ENCODE measurements at places on chromosomes 16 and 17.

GRCh38 chr16:54808890-54809289, 121.8 kb upstream of the IRX5 start:
- peaks cover 28% of the 10 kb centered on the region for H3K27me3 ChIP-seq
- no peak overlapping the region for H3K4me3 ChIP-seq
- ATAC-seq: no peak
- no peaks in the 10 kb centered on the region for H3K36me3 ChIP-seq

DNA sequence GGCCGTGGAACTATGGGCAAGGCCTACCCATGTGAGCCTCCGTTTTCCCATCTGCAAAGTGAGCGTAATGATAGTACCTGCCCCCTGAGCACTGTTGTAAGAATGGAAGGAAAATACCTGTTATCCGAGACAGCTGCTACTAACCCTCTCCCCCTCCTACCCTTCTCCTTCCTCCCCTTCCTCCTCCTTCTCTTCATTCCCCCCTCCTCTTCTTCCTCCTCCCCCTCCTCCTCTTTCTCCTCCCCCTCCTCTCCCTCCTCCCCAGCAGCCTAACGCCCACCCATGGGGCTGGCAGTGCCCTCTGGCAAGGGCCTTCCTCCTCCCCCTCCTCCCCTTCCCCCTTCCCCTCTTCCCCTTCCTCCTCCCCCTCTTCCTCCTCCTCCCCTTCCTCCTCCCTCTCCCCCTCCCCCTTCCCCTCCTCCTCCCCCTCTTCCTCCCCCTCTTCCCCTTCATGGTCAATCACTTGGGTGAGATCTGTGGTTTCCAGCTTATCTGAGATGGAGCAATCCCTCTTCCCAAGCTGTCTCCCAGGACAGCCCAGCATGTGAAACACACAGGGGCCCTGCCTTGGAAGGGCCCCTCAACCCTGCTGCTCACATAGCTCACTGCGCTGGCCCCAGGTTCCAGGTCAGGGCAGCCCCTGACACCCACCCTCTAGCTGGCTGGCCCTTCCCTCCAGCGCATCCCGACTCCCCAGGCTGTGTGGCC, 6.4 kb downstream of the ZFPM1 start:
- peaks cover 29% of the 10 kb centered on the region for H3K4me1 ChIP-seq
- H3K36me3 ChIP-seq: no peaks in the 10 kb centered on the region
- peaks cover 94% of the 10 kb centered on the region for H3K27me3 ChIP-seq
- H3K27ac ChIP-seq: no peak overlapping the region

DNA sequence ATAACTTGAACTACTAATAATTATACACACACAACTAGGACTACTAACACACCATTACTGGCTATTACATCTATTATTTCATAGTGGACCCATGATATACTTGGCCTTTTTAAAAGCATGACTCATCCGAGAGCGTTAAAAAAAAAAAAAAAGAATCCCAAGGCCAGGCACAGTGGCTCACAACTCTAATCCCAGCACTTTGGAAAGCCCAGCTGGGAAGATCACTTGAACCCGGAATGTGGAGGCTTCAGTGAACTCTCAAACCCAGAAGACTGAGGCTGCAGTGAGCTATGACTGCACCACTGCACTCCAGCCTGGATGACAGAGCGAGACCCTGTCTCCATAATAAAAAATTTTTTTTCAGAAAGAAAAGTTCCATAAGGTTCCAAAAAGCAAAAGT, 3.1 kb downstream of the GLG1 start:
- H3K27ac ChIP-seq: no peak overlapping the region
- H3K36me3 ChIP-seq: no peaks in the 10 kb centered on the region
- no peak for ATAC-seq
- H3K4me3 ChIP-seq: no peak overlapping the region

DNA sequence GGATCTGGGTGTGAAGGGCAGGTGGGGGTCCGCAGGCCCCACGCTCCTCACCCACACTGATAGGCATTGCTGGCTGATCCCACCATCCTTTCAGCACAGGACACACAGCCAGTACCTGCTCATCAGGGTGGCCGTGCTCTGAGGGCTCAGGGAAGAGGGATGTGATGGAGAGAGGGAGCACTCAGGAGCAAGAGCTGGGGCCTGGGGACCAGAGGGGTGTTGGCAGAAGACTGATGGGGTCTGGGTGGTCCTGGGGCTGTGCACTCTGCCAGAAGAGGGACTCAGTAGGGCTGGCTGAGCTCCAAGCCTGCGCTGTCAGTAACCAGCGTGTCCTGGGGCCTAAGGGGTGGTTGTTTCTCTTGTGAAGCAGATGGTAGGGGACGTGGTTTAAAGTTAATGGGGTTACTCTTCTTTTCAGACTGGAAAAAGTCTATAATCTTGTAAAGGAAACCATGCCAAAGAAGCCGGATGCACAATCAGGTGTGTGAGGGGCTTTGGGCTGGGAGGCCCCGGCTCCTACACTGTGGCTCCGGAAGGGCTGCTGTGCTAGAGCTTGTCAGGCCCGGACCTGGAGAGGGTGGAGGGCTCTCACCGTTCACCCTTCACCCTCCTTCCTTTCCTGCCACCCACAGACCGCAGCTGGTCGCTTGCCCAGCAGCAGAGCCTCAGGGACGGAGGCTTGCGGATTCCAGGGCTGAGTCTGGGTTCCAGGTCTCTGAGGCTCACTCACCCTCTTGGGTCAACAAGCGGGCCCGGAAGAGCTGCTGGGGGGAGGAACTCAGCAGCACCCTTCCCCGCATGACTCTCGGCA, 27.8 kb downstream of the POLR3E start:
- H3K4me3 ChIP-seq: no peak overlapping the region
- no peaks in the 10 kb centered on the region for H3K27me3 ChIP-seq
- ATAC-seq: no peak
- H3K36me3 ChIP-seq: peaks cover 94% of the 10 kb centered on the region

GRCh38 chr17:76307299-76307965, 644 bp downstream of the QRICH2 start:
- H3K27me3 ChIP-seq: no peaks in the 10 kb centered on the region
- no peak overlapping the region for H3K27ac ChIP-seq
- no peaks in the 10 kb centered on the region for H3K4me1 ChIP-seq
- peaks cover 54% of the 10 kb centered on the region for H3K36me3 ChIP-seq

- peaks cover 10% of the 10 kb centered on the region for H3K36me3 ChIP-seq
- H3K27ac ChIP-seq: peak within 1 kb of the TSS; percentile 98
- H3K4me1 ChIP-seq: peaks cover 50% of the 10 kb centered on the region
- ATAC-seq: peak; percentile 87
These were observed at the start of gene CBX4 for GRCh38 chr17:79839356-79840268. Gene CBX4 (minus strand): TSS chr17:79839440. CDS start chr17:79839251, 189 bp downstream.

DNA sequence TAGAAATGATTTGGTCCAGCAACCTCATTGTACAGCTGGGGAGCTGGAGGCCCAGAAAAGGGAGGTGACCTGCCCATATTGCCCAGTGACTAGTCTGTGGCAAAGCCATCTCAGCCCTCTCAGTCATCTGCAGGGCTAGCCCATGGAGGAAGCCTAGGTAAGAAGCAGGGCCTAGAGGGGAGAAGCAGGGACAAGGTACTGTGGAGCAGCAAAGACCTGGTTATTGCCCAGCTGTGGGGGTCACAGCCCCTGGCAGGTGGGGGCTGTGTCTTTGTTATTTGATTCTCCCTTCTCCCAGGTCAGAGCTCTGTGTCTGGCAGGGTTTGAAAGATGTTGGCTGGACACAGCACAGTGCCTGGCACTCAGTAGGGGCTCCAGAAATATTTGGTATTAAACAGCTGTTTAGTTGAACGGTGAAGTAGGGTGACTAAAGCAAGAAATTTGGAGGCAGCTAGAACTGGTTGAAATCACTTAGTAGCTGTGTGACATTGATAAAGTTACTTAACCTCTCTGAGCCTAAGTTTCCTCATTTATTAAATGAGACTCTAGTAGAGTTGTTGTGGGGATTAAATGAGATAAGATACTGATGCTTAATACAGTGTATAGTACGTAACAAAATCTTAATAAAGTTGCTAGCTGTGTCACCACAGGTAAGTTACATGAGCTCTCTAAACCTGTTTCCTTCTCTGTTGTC, 17.3 kb downstream of the CCR7 start:
- ATAC-seq: no peak
- no peak overlapping the region for H3K4me3 ChIP-seq
- no peaks in the 10 kb centered on the region for H3K27me3 ChIP-seq
- H3K36me3 ChIP-seq: no peaks in the 10 kb centered on the region

GRCh38 chr17:40490289-40490853, 11.1 kb downstream of the TNS4 start:
- no peak overlapping the region for H3K27ac ChIP-seq
- no peak overlapping the region for H3K4me3 ChIP-seq
- no peaks in the 10 kb centered on the region for H3K27me3 ChIP-seq
- H3K36me3 ChIP-seq: no peaks in the 10 kb centered on the region
- peak; percentile 73 for ATAC-seq
